ENCODE measurements at places on chromosomes 4 and X. TPM values are rescaled to one million over a fixed set of nuclear protein-coding genes. Genes with fewer than 3 reads are reported as not detected.

FGF5 gene
- total RNA-seq: not detected

DNA sequence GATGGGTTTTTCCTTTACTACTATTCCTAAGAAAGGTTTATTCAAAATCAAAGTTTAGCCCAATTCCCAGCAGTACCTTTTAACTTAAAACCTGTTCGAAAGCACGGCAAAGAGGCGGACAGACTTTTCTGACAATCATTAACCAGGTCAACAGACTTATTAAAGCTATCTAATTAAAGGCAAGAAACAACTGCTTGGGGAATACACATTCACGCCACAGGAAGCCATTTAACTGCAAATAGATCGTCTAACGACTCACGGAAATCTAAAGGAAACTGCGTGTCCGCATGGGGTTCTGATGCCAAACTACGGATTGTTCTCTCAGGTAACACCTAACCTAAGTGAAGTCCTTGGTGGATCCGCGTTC lies 663 bp upstream of the USP53 start:
- peak overlapping the region; percentile 81 for H3K27ac ChIP-seq
- DNase-seq: no peak
- peak overlapping the region; percentile 76 for H3K4me3 ChIP-seq
- H3K4me1 ChIP-seq: peaks cover 2% of the 10 kb centered on the region
- H3K36me3 ChIP-seq: no peaks in the 10 kb centered on the region

DNA sequence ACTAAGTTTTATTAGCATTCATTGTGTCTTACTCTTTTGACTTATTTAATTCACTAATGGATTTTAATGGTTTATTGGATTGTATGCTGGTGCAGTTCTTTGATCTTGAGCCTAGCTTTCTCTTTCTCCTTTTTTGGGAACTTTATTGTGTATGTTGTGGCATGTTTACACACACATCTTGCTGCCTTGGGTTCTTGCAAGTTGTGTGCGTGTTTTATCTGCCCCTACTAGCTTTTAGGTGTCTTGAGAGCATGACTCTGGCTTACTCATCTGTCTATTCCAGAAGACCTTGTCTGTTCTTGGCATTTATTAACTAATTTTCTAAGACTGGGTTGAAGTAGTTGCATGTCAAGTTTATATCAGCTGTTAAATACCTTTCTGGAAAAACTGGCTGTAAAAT lies 2.7 kb downstream of the TMEM165 start:
- peak overlapping the region; percentile 21 for H3K4me3 ChIP-seq
- H3K4me1 ChIP-seq: peaks cover 28% of the 10 kb centered on the region
- peaks cover 3% of the 10 kb centered on the region for H3K36me3 ChIP-seq
- H3K27ac ChIP-seq: peak overlapping the region; percentile 45
- DNase-seq: no peak
- no peaks in the 10 kb centered on the region for H3K27me3 ChIP-seq

GRIPAP1 gene
- 150 TPM for total RNA-seq

DNA sequence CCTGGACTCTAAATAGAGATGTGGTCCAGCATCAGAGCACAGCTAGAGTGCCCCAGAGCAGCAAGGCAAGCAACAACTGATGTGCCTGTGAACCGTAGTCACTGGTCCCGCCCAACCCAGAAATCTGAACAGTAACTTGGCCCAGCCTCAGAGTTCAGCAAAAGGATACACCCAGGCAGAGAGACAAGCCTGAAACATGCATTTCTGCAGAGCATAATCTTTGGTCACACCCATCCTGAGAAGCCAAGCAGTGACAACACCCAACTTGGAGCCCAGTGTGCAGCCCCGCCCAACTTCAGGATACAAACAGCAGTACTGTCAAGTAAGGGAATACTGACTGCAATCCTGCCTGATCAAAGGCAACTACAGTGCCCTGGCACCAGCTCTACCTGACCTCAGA lies 78.9 kb downstream of the CCDC160 start:
- no peak overlapping the region for H3K4me3 ChIP-seq
- DNase-seq: no peak
- no peaks in the 10 kb centered on the region for H3K36me3 ChIP-seq
- no peaks in the 10 kb centered on the region for H3K4me1 ChIP-seq
- no peak overlapping the region for H3K27ac ChIP-seq

GRCh38 chr4:61853041-61853440 lies 652.9 kb downstream of the ADGRL3 start:
- H3K27ac ChIP-seq: no peak overlapping the region
- H3K4me3 ChIP-seq: no peak overlapping the region
- DNase-seq: no peak
- H3K4me1 ChIP-seq: no peaks in the 10 kb centered on the region
- no peaks in the 10 kb centered on the region for H3K36me3 ChIP-seq
- H3K27me3 ChIP-seq: no peaks in the 10 kb centered on the region

DNA sequence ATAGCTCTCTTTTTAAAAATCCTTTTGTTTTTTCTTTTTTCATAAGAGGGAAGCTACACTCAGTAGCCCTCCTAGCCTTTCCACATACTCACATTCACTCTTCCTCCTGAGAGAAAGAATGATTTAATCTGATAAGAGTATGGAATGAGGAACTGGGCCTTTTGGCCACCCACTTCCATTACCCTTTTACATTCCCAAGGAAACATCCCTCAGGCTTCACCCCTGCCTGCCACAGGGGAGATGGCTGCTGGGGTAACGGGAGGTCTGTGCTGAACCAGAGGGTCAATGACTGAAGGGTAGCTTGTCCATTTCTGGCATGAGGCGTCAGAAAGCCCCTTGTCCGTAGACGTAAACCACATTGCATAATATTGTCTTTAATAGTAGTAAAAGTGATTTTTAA lies 67.2 kb upstream of the CCSER1 start:
- H3K27me3 ChIP-seq: no peaks in the 10 kb centered on the region
- H3K4me1 ChIP-seq: no peaks in the 10 kb centered on the region
- H3K36me3 ChIP-seq: no peaks in the 10 kb centered on the region

GPM6B gene
- total RNA-seq: not detected

DNA sequence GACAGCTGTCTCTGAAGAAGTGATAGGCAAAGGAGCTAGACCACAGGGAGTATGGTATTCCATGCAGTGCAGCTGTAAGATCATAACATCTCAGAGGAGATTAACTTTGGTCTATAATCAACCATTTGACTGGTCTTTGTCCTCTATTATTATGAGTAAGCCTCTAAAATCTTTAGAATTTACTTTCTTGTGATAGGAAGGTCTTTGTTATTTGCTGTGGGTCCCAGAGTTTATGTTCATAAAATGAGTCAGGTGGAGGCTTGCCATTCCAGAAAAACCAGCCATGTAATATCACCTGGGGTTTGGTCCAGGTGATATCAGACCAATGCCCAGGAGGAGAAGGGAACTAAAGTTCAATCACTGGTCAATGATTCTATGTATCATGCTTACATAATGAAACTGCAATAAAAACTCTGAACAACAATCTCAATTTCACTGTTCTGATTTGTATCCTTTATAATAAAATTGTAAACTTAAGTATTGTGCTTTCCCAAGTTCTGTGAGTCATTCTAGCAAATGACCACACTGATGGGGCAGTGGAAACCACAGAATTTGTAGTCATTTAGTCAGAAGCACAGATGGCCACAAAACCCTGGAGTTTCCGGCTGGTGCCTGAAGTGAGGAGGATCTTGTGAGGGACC lies 239.6 kb upstream of the TRAM1L1 start:
- H3K4me3 ChIP-seq: no peak overlapping the region
- no peaks in the 10 kb centered on the region for H3K27me3 ChIP-seq
- no peaks in the 10 kb centered on the region for H3K4me1 ChIP-seq

SLC4A4 gene
- total RNA-seq: not detected

GRCh38 chrX:53483838-53484405 lies 49.8 kb upstream of the HSD17B10 start:
- DNase-seq: no peak
- H3K4me3 ChIP-seq: no peak overlapping the region
- no peaks in the 10 kb centered on the region for H3K4me1 ChIP-seq
- H3K27ac ChIP-seq: no peak overlapping the region

- H3K27ac ChIP-seq: no peak overlapping the region
- H3K27me3 ChIP-seq: no peaks in the 10 kb centered on the region
- no peaks in the 10 kb centered on the region for H3K4me1 ChIP-seq
- no peak for DNase-seq
- H3K36me3 ChIP-seq: no peaks in the 10 kb centered on the region
Observed at GRCh38 chr4:89001647-89002445, 55.1 kb downstream of the FAM13A start.

CRMP1 gene
- 0.10 TPM for total RNA-seq

DNA sequence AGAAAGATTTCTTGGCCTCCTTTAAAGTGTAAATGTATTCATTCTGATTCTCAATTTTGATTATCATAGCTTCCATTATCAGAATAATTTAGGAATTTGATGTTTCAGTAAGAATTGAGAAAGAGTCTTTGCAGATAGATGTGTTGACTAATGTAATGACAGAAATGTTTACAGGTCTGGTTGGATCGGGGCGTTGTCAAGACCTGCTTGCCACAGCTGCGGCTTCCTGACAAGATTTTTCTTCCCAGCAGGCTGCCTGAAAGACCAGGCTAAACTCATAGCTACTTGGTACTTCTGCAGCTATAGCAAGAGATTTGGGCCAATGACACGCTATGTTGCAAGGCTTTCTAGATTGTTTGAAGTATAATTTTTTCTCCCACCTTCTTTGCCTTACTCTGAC lies 91.5 kb upstream of the ANKRD50 start:
- no peaks in the 10 kb centered on the region for H3K4me1 ChIP-seq
- no peak overlapping the region for H3K27ac ChIP-seq
- no peak overlapping the region for H3K4me3 ChIP-seq

DNA sequence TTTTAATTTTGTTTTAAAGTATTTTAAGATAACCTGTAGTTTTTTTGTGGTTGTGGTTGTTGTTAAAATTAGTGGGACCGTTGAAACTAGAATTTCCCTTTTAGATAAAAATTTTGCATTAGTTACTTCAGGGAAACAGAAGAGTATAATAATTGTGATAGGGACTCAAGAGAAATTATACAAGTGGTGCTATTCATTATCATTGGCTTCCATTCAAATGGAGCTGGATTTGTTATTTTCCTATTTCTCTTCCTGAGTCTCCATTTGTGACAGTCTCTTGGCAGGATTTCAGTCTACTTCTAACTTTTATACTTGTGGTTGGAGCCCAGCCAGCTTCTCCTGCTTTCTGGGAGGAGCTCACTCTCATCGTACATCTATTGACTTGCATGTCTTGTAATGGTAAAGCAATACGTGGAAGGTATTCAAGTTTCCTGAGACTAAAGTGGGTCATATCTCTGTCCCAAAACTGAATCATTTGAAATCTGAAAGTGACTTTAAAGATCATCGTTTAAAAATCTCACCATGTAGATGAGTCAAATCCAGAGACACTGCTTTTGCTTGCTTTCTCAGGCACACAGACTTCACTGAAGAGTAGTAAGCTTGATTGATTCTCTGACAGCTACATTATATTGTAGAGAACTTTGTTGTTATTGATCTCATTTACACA lies 155.8 kb downstream of the RPA4 start:
- DNase-seq: no peak
- no peak overlapping the region for H3K4me3 ChIP-seq
- H3K27me3 ChIP-seq: no peaks in the 10 kb centered on the region
- no peaks in the 10 kb centered on the region for H3K4me1 ChIP-seq
- no peaks in the 10 kb centered on the region for H3K36me3 ChIP-seq

ARSJ gene
- not detected for total RNA-seq

TCEAL6 gene
- total RNA-seq: not detected

- H3K36me3 ChIP-seq: no peaks in the 10 kb centered on the region
- DNase-seq: no peak
- peaks cover 25% of the 10 kb centered on the region for H3K4me1 ChIP-seq
- no peak overlapping the region for H3K4me3 ChIP-seq
- no peak overlapping the region for H3K27ac ChIP-seq
Observed at GRCh38 chr4:139564502-139564901, 8.5 kb upstream of the SETD7 start.

MAGEC2 gene
- total RNA-seq: not detected

GRCh38 chr4:172095161-172095560 lies 282.0 kb downstream of the GALNTL6 start:
- H3K4me3 ChIP-seq: no peak overlapping the region
- DNase-seq: no peak
- H3K4me1 ChIP-seq: no peaks in the 10 kb centered on the region
- H3K27me3 ChIP-seq: no peaks in the 10 kb centered on the region
- no peak overlapping the region for H3K27ac ChIP-seq
- H3K36me3 ChIP-seq: no peaks in the 10 kb centered on the region

GRCh38 chr4:60737858-60738257 lies 462.3 kb upstream of the ADGRL3 start:
- H3K27ac ChIP-seq: no peak overlapping the region
- no peak overlapping the region for H3K4me3 ChIP-seq
- DNase-seq: no peak
- no peaks in the 10 kb centered on the region for H3K4me1 ChIP-seq
- H3K36me3 ChIP-seq: no peaks in the 10 kb centered on the region
- no peaks in the 10 kb centered on the region for H3K27me3 ChIP-seq

DNA sequence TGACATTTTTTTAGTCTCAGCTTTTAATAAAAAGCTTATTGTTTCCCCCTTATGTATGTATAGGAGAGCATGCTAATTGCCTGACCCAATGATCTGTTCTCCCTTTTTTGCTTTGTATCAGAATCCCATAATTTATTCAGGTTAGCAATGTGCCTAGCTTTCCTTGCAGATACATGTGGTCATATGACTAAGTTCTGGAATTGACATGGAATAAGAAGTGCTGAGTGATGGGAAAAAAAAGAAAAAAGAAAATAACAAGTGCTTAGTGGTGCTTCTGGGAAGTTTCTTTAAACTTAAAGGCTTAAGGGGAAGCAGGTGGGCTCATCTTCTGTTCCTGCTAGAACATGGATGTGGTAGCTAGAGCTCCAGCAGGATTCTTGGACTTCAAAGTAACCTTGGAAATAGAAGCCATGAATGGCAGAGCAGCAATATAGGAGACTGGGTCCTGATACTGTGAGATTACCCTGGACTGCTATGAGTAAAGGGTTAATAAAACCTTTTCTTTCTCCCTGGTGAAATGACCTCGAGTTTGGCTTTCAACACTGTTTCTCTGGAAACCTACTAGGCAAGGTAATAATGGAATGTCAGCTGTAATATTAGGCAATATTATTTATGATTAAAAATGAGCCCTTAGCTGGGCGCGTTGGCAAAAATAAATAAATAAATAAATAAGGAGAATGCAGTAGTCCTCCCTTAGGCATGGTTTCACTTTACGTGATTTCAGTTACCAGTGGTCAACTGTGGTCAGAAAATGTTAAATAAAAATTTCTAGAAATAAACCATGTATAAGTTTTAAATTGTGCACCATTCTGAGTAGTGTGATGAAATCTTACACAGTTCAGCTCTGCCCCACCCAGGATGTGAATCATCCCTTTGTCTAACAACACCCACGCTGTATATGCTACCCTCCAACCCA lies 16.7 kb upstream of the RBM41 start:
- no peak overlapping the region for H3K27ac ChIP-seq
- no peak overlapping the region for H3K4me3 ChIP-seq
- no peaks in the 10 kb centered on the region for H3K36me3 ChIP-seq
- no peak for DNase-seq
- no peaks in the 10 kb centered on the region for H3K27me3 ChIP-seq
- H3K4me1 ChIP-seq: no peaks in the 10 kb centered on the region

GRCh38 chr4:47145630-47146029 lies 114.3 kb downstream of the GABRB1 start:
- DNase-seq: no peak
- H3K4me3 ChIP-seq: no peak overlapping the region
- no peaks in the 10 kb centered on the region for H3K36me3 ChIP-seq
- H3K4me1 ChIP-seq: no peaks in the 10 kb centered on the region
- H3K27ac ChIP-seq: no peak overlapping the region

- no peak overlapping the region for H3K4me3 ChIP-seq
- H3K27ac ChIP-seq: no peak overlapping the region
- H3K4me1 ChIP-seq: peaks cover 22% of the 10 kb centered on the region
- DNase-seq: peak; percentile 33
Observed at GRCh38 chr4:52052475-52052780, 1.3 kb downstream of the SPATA18 start.

- H3K4me1 ChIP-seq: peaks cover 34% of the 10 kb centered on the region
Observed at GRCh38 chrX:13048280-13048679, 3.9 kb upstream of the FAM9C start.

Data from B cell (primary cell).